ENCODE measurements at places on chromosomes 4 and X.

- H3K4me1 ChIP-seq = no peaks in the 10 kb centered on the region
- H3K4me3 ChIP-seq = no peak overlapping the region
- DNase-seq = no peak
These were observed 10.0 kb upstream of the APELA start for GRCh38 chr4:164866817-164867490.

DNA sequence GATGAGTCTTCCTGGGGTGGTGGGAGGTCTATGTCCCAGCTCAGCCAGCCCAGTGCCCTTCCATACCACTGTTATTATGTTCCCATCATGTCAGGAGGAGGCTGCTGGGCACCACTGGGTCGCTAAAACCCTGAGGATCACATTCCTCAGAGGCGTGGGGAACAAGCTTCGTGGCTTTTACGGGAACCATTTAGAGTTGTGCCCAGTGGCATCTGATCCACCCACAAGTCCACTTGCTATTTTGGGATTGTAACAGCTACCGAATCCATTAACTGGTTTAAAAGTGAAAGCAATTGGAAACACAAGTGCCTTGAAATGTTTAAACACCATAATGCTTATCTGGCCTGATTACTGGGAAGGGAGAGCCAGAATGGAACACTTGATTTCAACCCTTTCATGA, 13.1 kb upstream of the CCKAR start:
- no peak overlapping the region for H3K4me3 ChIP-seq
- H3K27ac ChIP-seq = no peak overlapping the region
- DNase-seq = no peak
- peaks cover 21% of the 10 kb centered on the region for H3K27me3 ChIP-seq
- H3K36me3 ChIP-seq = peaks cover 3% of the 10 kb centered on the region

GRCh38 chr4:115113506-115114106, at the start of gene NDST4:
Gene NDST4, minus strand, starts transcription at chr4:115113620. Its CDS starts 36,584 bp downstream, at chr4:115077036.
- H3K4me3 ChIP-seq = no peak within 1 kb of the TSS
- no peaks in the 10 kb centered on the region for H3K4me1 ChIP-seq
- H3K36me3 ChIP-seq = no peaks in the 10 kb centered on the region
- peaks cover 9% of the 10 kb centered on the region for H3K27me3 ChIP-seq

GRCh38 chrX:66634272-66634671, 4.6 kb downstream of the EDA2R start:
- no peak overlapping the region for H3K4me3 ChIP-seq
- no peak overlapping the region for H3K27ac ChIP-seq
- H3K27me3 ChIP-seq = no peaks in the 10 kb centered on the region

DNA sequence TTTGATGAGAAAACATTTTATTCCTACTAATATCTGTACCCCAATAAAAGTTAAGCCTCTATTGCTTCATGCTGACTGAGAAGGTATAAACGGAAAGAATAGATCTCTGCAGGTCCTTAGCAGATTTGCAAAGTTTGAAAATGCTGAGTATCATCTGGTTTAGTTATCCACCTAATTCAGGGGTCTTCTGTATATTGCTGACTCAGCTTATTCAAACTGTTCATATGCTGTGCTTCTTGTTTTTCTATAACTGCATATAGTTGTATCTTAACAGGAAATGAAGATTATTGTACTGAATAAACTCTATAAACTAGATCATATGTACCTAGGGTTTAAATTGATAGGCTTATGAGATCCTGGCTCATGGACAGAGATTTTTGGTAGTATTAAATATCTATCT, 23.7 kb downstream of the ZNF330 start:
- H3K27me3 ChIP-seq = peaks cover 18% of the 10 kb centered on the region
- H3K4me1 ChIP-seq = no peaks in the 10 kb centered on the region
- no peak overlapping the region for H3K27ac ChIP-seq
- no peak for DNase-seq
- no peak overlapping the region for H3K4me3 ChIP-seq

GRCh38 chrX:103823591-103823990, 8.5 kb downstream of the RAB9B start:
- no peak for DNase-seq
- H3K27ac ChIP-seq = no peak overlapping the region
- no peaks in the 10 kb centered on the region for H3K4me1 ChIP-seq
- no peaks in the 10 kb centered on the region for H3K36me3 ChIP-seq
- no peak overlapping the region for H3K4me3 ChIP-seq

DNA sequence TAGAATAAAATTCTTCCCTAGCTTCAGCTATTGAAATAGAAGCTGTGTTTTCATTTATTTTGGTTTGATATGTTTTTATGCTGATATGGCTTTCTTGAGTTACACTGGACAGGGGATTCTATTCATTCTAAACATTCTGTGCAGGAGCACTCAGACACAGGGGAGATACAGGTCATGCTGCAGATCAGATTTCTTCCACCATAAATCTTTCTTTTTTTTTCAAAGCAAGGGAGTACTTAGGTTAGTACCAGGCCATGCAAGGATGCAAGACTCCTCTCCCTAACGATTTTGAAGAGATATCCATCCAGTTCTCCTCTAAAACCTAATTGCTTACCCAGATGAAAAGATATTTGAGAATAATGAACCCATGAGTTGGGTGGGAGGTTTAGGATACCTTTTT, 21.4 kb downstream of the ETDC start:
- DNase-seq = no peak
- H3K27ac ChIP-seq = no peak overlapping the region
- H3K4me3 ChIP-seq = no peak overlapping the region
- peaks cover 24% of the 10 kb centered on the region for H3K4me1 ChIP-seq
- no peaks in the 10 kb centered on the region for H3K27me3 ChIP-seq

- DNase-seq = no peak
- peaks cover 9% of the 10 kb centered on the region for H3K27me3 ChIP-seq
- peaks cover 7% of the 10 kb centered on the region for H3K4me1 ChIP-seq
- H3K36me3 ChIP-seq = peaks cover 2% of the 10 kb centered on the region
These were observed 11.4 kb downstream of the BANK1 start for GRCh38 chr4:101801958-101802357.

DNA sequence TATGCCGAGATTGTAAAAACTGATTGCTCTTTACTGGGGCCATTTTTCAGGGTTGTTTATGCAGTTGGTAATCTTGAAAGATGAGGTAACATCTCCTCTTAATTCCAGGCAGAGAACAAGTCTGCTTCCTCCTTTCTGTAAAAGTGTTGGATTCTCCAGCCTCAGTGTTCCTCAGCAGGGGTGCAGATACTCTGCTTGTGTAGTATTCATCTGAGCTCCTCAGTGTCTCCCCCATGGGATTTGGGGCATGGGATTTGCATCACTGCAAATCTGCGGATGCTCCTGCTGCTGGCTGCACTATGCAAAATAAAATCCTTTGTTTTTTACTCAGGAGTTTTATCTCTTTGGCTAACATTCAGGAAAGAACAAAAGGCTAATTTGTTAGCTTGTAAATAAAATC, 104.9 kb upstream of the ATP8A1 start:
- H3K4me3 ChIP-seq = no peak overlapping the region
- peaks cover 14% of the 10 kb centered on the region for H3K27me3 ChIP-seq
- no peak for DNase-seq
- H3K4me1 ChIP-seq = no peaks in the 10 kb centered on the region
- H3K36me3 ChIP-seq = no peaks in the 10 kb centered on the region

Measured in T-helper 17 cell (primary cell).